ENCODE measurements at places on chromosomes 7 and 10. TPM values are rescaled to one million over a fixed set of nuclear protein-coding genes. Genes with fewer than 3 reads are reported as not detected.

- peak overlapping the region; percentile 42 for H3K4me3 ChIP-seq
- no peaks in the 10 kb centered on the region for H3K36me3 ChIP-seq
- peak overlapping the region; percentile 79 for H3K27ac ChIP-seq
- no peaks in the 10 kb centered on the region for H3K27me3 ChIP-seq
These were observed 97.4 kb upstream of the PDCD4 start for GRCh38 chr10:110774069-110775019.

- H3K27me3 ChIP-seq = peaks cover 19% of the 10 kb centered on the region
- peak overlapping the region; percentile 96 for H3K4me3 ChIP-seq
- DNase-seq = no peak
- H3K27ac ChIP-seq = peak overlapping the region; percentile 81
- H3K36me3 ChIP-seq = peaks cover 50% of the 10 kb centered on the region
These were observed 1.3 kb downstream of the MKI67 start for GRCh38 chr10:128124813-128125403.

- H3K27ac ChIP-seq = peak overlapping the region; percentile 30
- H3K4me1 ChIP-seq = peaks cover 14% of the 10 kb centered on the region
- H3K4me3 ChIP-seq = no peak overlapping the region
- DNase-seq = peak; percentile 20
- H3K36me3 ChIP-seq = no peaks in the 10 kb centered on the region
These were observed 65.6 kb upstream of the KDM7A start for GRCh38 chr7:140242057-140243031.

- no peaks in the 10 kb centered on the region for H3K27me3 ChIP-seq
- H3K4me1 ChIP-seq = no peaks in the 10 kb centered on the region
- no peak for DNase-seq
- no peaks in the 10 kb centered on the region for H3K36me3 ChIP-seq
- H3K4me3 ChIP-seq = no peak overlapping the region
These were observed 118.1 kb downstream of the ZNF365 start for GRCh38 chr10:62492012-62492869.

GRCh38 chr10:79417266-79417665, 28.2 kb downstream of the ZCCHC24 start:
- H3K27me3 ChIP-seq = no peaks in the 10 kb centered on the region
- no peak overlapping the region for H3K4me3 ChIP-seq
- no peak overlapping the region for H3K27ac ChIP-seq

DNA sequence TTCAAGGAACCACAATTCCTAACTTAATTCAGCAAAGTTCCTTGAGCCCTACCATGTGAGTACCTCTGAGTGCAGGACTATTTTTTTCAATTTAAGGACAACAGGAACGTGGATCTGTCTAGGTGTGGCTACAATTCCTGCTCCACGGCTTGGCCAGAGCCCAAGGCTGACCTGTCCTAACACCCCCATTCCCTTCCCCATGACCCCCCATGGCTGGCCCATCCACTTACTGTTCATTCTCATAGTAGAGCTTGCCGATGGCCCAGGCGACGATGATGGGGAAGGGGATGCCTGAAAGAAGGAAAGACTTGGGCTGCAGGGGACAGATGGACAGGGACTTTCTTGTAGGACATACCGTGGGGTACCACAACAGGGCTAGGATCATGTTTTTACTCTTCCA, 20.3 kb downstream of the CRHR2 start:
- no peaks in the 10 kb centered on the region for H3K4me1 ChIP-seq
- H3K36me3 ChIP-seq = no peaks in the 10 kb centered on the region
- no peak for DNase-seq

GRCh38 chr7:132073920-132074589, 502.2 kb downstream of the PLXNA4 start:
- no peaks in the 10 kb centered on the region for H3K4me1 ChIP-seq
- H3K27ac ChIP-seq = no peak overlapping the region
- peaks cover 3% of the 10 kb centered on the region for H3K27me3 ChIP-seq
- H3K4me3 ChIP-seq = no peak overlapping the region
- H3K36me3 ChIP-seq = no peaks in the 10 kb centered on the region

The VPS50 gene
- total RNA-seq = 15.2 TPM

Data from activated CD4-positive, alpha-beta memory T cell treated with anti-CD3 and anti-CD28 coated beads for 36 hours (primary cell).